ENCODE measurements at places on chromosomes 1 and 21.

DNA sequence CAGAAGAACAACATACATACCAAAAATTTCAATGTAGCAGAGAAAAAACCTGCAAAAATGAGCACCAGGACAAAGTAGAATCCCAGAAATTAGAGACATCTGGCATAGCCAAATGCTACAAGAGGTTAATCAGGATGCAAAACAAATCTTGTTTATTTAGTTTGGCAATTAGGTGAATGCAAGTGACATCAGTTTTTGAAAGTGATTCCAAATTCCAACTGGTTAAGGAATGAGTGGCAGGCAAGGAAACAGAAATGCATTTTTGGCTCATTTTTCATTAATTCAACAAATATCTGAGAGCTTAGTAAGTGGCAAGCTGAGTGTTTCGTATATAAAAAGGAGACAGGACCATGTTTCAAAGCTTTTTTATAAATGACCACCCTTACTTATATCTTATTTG, 21.3 kb downstream of the SCAF4 start:
- peak; percentile 77 for DNase-seq

- DNase-seq, result no peak
These were observed 4.2 kb downstream of the OR6K3 start for GRCh38 chr1:158716335-158716734.

GRCh38 chr1:61082311-61083012, at the start of gene NFIA:
NFIA (plus strand) TSS chr1:61082561.
- DNase-seq, result peak; percentile 84

GRCh38 chr1:111587509-111588174, 31.9 kb upstream of the RAP1A start:
- no peak for DNase-seq

GRCh38 chr21:34313116-34313515, 50.7 kb upstream of the KCNE2 start:
- peak; percentile 7 for DNase-seq

GRCh38 chr1:155117610-155118009, 10.1 kb upstream of the EFNA1 start:
- no peak for DNase-seq

DNA sequence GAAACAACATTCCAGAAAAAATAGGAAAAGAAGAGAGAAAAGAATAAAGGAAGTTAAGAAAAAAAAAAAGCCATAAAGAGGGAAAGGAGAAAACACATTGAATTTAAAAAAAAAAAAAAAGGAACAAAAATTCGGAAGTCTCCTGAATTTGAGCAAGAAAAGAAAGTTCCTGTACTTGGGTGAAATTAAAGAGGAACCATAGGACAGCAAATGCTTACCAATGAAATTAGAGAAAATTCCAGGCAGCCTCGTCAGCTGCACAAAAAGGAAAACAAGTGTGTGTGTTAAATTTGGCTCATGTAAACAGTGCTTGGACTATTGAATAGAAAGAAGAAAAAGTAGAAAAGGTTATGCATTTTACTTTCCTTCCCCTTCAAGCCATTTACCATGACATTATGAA, 4.9 kb downstream of the IL12RB2 start:
- DNase-seq, result no peak

DNA sequence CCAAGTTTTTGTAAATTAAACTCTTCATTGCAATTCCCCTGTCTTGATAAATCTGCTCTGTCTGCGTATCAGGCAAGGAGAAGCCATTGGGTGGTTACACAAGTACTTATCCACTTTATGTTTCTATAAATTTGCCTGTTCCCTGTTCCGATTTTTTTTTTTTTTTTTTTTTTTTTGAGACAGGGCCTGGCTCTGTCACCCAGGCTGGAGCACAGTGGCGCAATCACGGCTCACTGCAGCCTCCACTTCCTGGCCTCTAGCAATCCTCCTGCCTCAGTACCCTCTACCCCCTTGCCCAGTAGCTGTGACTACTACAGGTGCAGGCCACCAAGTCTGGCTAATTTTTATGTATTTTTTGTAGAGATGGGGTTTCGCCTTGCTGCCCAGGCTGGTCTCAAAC, 11.1 kb upstream of the CSRP1 start:
- DNase-seq, result no peak

GRCh38 chr1:228285661-228286504, 78.0 kb downstream of the OBSCN start:
- no peak for DNase-seq

DNA sequence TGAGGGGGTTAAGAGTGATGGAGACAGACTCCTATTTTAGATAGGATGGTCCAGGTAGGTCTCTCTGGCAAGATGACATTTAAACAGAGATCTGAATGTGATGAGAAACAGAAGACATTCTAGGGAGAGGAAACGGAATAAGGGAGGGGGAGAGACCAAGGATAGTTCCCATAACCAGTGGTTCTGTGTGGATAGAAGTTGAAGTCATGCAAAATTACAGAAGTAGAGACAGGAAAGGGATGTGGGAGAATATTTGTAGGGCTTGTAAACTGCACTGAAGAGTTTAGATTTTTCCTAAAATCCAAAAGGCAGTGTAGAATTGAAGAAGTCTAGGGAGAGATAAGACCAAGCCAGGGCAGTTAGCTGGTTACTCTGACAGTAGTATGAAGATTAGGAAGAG, 200.6 kb downstream of the GRIK1 start:
- no peak for DNase-seq

GRCh38 chr1:15056515-15057285, 96.8 kb upstream of the TMEM51 start:
- peak; percentile 71 for DNase-seq

- DNase-seq, result no peak
These were observed 5.3 kb downstream of the SAMD11 start for GRCh38 chr1:928825-929661.

DNA sequence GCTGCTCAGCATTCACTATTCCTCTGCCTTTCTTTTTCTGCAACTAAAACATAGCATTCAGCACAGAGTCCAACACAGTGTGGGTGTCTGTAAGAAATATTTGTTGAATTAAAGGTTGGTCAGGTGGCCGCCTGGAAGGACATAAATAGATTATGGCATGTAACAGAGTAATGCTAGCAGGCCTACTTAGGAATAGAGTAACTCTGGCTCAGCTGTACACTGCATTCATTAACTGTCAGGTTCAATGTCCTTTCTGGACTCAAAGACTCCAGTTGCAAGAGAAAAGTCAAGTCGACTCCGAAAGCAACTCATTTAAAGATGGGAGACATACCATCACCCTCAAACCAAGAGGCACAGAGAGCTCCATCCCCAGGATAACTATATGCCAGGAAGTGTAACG, 116.0 kb downstream of the LMX1A start:
- DNase-seq, result no peak

DNA sequence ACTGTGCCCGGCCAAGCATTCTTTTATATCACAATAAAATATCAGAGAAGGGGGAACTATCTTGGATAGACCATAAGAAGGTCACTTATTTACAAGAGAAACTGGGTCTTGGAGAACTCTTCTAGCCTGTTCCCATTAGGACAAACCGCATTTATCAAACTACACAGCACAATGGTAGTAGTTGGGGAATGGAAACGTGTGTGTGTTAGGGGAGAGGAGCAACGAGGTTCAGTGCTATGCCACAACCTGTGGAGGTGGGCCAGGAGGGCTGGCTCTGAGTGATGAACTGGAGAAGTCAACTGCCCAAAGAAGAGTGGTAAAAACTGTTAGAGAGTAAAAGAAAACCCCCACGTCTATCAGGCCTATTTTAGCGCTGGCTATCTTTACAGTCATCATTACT, 1.6 kb downstream of the DONSON start:
- DNase-seq, result no peak

DNA sequence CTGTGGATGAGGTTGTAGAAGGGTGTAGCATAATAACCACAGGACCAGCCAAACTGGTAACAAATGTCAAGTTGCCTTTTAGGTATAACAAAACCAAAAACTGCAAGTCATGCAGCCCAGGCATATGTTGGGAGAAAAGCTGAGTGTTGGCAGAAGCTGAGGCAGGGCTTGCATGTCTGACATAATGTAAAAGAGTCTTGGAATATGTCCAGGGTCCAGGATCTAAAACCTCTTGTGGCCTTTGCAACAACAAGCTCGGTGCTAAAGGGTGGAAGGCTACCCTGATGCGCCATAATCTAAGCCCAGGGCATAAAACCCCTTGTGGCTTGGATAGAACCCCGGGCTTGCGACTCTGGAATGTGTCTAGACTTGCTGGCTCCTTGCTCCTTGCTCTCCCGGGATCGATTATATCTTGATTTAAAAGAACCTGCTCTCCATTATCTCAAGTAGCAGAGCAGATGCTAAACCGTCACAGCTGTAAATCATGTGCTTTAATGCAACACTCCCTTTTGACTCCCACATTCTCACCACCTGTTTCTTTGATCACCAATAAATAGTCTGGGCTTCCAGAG, 26.5 kb upstream of the SLC35A3 start:
- DNase-seq, result peak; percentile 67

- no peak for DNase-seq
These were observed 101.5 kb upstream of the TLR5 start for GRCh38 chr1:223244366-223245103.

- DNase-seq, result peak; percentile 66
These were observed 95.2 kb downstream of the KCNJ15 start for GRCh38 chr21:38351961-38352521.

- no peak for DNase-seq
These were observed 21.2 kb upstream of the IFNAR2 start for GRCh38 chr21:33208534-33208933.

- DNase-seq, result no peak
These were observed 1.1 kb downstream of the PATJ start for GRCh38 chr1:61743431-61743705.

DNA sequence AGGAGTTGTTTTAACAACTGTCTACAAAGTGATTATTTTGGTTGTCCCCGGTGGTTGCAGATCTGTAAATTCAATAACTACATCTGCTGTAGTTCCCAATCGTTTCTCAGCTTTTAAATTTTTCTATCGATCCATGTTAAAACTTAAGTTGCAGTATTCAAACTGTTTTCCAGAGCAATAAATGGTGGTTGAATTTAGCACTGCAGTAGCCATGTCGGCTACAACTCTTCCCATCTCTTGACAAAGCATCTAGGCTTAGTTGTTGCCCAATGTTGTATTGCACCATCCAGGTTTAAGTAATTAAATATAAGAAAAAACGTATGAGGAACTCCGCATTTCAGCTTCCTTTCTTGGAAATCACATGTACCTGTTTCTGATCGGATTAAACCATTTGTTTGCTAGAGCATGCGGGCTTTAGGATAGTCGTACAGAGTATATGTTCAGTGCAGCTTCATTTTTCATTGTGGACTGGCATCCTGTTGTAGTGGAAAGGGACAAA, 996 bp downstream of the CNIH4 start:
- DNase-seq, result peak; percentile 83

GRCh38 chr1:57633056-57633455, 209.2 kb upstream of the DAB1 start:
- DNase-seq, result no peak

- peak; percentile 78 for DNase-seq
These were observed 1.5 kb upstream of the COX20 start for GRCh38 chr1:244833734-244834542.

- DNase-seq, result peak; percentile 91
These were observed 239.5 kb downstream of the TGFB2 start for GRCh38 chr1:218584418-218585155.

DNA sequence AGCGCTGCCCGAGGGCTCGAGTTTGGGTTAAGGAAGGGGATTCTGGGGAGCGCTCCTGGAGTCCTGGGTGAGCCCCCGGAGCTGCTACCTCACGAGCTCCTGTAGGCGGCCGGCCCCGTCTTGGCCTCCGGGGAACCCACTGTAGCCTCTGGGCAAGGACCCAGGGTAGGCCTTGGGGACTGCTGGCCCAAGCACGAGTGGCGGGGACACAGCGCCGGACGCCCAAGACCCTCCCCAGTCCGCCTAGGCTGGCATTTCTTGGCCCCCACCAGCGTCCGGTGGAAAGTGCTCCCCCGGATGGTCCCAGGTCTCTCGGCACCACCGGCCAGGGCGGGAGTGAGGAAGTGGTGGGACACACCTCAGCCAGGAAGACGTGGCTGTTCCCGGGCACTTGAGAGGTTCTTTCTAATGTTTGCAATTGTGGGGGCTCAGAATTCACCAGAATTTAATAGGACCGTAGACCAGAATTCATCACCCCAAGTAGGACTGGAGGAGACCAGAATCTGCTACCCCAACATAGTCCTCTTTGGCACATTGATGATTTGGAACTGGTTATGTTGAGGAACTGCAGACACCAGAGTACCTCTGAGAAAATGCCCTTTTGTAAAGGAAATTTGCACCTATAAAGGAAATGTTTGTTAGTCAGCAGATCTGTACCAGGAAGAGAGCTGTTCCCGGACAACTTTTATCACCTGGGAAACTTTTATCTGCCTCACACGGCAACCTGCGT, 622 bp upstream of the TMPRSS2 start:
- DNase-seq, result no peak

- no peak for DNase-seq
These were observed 35.0 kb downstream of the UCK2 start for GRCh38 chr1:165862448-165862847.

DNA sequence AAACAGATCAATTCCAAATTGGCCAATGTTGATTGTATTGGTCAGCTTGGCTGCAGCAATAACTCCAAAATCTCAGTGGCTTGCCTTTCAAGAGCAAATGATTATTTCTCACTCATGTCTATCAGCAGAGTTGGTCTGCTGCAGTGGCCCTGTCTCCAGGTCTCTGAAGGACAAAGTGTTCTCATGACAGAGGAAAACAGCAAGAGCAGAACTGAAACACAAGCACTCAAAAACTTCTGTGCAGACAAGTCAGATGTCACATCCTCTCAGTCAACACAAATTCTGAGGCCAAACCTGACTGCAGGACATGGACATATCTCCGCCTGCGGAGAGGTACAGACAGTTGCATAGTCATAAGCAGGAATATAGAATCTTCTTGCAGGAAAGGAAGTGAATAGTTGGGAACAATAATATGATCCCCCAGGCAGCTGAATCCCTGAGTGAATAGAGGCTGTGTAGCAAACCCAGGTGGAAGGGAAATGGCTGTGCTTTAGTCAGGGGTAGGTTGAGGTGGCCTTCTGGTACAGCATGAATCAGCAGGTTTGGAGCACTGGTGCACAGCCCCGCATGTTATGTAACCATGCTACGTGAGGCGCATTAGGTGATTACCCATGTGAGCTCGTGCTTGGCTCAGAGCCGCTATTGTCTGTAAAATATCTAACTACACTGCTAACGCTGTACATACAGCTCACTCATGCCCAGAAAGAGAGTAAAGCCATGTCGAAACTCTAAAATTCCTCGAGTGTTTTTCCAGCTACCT, 17.1 kb upstream of the UBE2U start:
- no peak for DNase-seq

DNA sequence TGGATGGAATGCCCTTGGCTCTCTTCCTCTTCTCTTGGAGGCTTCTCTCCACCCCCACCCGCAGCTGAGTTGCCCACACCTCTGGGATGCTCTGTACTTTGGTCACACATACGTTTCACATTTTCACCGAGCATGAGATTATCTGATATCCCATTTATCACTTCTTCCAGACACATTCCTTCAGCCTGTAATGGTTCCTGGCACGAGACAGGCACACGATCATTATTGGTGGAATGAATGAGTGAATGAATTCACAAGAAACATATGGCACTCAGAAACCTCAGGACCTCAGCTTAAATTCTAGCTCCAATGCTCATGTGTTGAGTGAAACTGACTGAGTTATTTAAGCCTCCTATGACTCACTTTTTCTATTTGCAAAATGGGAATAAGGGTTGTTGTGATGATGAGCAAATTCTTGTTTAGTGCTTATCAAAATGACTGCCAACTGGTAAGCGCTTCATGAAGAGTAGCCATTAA, 242.7 kb upstream of the JUN start:
- peak; percentile 87 for DNase-seq

GRCh38 chr21:33212159-33212851, 17.4 kb upstream of the IFNAR2 start:
- DNase-seq, result peak; percentile 60

GRCh38 chr21:41481191-41481590, 26.8 kb downstream of the TMPRSS2 start:
- DNase-seq, result peak; percentile 42

GRCh38 chr21:19256934-19257660, 853.5 kb upstream of the TMPRSS15 start:
- DNase-seq, result no peak
